ENCODE measurements at places on chromosomes 16 and 17.

GRCh38 chr17:80789356-80789902 is 202.2 kb upstream of the CHMP6 start:
- peak; percentile 46 for DNase-seq

GRCh38 chr16:85553436-85554113 is 59.5 kb upstream of the GSE1 start:
- DNase-seq: peak; percentile 37

GRCh38 chr16:75345711-75346110 is 87.6 kb downstream of the CFDP1 start:
- DNase-seq: no peak

- no peak for DNase-seq
Observed at GRCh38 chr17:3575511-3575910, 17.9 kb upstream of the TRPV3 start.

DNA sequence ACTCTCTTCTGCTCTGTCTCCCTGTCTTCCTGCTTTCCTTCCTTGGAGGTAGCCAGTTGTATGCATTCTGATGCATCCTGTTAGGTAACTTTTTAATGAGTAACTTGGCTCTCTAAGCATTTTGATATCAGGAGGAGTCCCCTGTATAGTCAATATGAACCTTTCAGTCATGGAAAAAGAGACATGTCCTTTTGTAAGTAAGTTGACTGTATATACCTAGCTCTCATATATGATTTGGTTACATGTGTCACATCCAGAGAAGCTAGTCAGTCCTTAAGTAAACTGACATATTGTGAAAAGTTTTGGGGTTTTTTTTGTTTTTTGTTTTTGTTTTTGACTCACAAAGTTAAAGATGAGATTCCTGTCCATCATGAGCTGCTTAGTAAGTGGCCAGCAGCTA is 18.8 kb downstream of the UTP18 start:
- DNase-seq: no peak

DNA sequence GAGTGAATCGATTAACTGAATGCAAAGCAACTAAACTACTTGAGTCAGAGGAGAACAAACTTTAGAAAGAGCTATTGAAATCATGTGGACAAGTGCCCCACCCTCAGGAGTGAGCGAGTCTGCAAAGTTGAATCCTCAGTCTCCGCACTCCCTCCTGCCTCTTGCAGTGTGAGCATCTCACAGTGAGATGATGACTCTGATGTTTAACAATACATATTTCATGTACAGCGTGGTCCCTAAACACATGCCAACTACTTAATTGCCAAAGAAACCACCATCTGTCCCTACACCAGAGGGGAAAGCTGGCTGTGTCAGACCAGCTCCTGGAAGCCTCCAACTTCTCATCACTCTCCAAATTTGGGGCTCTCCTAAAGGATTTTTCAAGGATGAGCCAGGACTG is 31.2 kb downstream of the PIMREG start:
- no peak for DNase-seq

GRCh38 chr16:89322321-89323119 is 105.0 kb downstream of the ZNF778 start:
- DNase-seq: no peak

Measured in stimulated activated CD4-positive, alpha-beta T cell treated with anti-CD3 and anti-CD28 coated beads, Interleukin-4, amount 100 ng/mL, for 24 hours (primary cell).